ENCODE measurements at places on chromosomes 4 and X. TPM values are rescaled to one million over a fixed set of nuclear protein-coding genes. Genes with fewer than 3 reads are reported as not detected.
A peak's percentile ranks its signal among the peaks of the same experiment; 100 is the strongest.

The HPGDS gene
- total RNA-seq: not detected

The S100P gene
- total RNA-seq: 15.7 TPM

GRCh38 chrX:39873117-39873516 lies 224.6 kb downstream of the BCOR start:
- DNase-seq: no peak

- no peak for DNase-seq
Observed at GRCh38 chr4:19455850-19456602, 795.7 kb upstream of the SLIT2 start.

- DNase-seq: no peak
Observed at GRCh38 chr4:140082391-140082755, 71.6 kb downstream of the MAML3 start.

The EVC gene
- 0.85 TPM for total RNA-seq

The ETDB gene
- not detected for total RNA-seq

DNA sequence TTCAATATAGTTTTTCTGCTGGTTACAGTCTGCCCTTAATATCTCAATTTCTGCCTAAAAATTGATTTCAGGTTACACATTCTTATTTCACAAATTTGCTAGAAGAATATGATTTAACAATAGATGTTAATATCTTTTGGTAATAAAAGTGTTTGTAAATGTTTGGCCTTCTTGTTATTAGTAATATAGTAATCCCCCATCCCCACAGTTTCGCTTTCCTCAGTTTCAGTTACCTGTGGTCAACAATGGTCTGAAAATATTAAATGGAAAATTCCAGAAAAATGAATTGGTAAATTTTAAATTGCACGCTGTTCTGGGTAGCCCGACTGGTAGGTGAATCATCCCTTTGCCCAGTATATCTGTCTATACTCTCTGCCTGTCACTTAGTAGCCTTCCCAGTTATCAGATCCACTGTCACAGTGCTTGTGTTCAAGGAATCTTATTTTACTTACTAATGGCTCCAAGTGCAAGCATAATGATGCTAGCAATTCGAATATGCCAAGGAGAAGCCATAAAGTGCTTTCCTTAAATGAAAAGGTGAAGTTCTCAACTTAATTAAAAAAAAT lies 3.5 kb upstream of the BMP2K start:
- no peak for DNase-seq

DNA sequence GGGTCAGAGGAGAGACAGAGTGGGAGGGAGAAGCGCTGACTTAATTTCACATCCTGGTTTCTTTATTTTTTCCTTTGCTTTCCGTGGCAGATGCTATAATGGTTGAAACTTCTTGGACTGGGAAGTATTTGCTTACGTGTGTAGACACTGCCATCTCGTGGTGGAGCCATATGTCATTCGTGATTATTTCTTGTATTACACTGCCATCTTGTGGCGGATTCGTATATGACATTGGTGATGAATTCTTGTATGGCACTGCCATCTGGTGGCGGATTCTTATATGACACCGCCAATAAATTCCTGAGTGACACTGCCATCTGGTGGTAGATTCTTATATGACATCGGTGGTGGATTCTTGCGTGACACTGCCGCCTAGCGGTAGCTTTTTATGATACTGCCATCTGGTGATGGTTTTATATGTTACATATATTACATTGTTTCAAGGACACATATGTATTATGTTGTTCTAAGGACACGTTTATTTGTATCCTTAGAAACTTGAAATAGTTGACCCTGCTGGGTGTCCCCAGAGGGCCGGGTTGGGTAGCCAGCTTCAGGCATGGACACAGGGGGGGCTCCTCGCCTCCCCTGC lies 37.3 kb upstream of the CLCN4 start:
- DNase-seq: peak; percentile 59

The CCSER1 gene
- total RNA-seq: 4.0 TPM

DNA sequence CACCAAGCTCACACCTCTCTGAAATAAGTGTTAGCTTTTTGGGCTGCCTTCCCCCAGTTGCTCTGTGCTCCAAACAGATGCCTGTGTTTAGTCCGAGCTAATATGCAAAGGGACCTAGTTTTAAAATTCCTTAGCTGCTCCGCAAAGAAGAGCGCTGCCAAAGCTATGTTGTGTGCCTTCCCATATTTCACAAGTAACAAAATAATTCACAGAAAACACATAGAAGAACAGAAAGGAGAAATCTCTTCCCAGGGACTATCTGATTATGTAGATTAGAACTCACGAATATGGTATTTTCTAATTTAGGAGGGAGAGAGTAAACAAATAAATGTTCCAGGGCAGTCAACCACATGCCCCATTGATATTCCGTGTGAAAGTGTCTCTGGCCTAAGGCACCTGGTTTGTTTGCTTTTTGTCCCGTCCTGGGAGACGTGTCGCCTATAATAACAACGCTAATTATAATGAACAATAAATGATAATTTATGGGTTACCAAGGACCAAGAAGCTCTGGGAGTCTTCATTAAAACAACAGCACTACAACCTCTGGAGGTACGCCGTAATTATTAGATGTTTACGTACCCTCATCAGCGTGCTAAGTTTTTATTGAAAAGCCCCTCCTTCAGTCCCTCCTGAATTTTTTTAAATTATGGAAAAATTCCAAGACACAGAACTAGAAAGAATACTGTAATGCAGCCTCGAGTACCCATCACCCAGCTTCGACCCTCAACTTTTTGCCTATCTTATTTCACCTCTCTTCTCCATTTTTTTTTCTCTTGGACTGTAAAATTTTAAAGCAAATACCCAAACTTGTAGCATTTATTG lies 1.2 kb upstream of the CCNG2 start:
- DNase-seq: no peak

The PNMA5 gene
- not detected for total RNA-seq

DNA sequence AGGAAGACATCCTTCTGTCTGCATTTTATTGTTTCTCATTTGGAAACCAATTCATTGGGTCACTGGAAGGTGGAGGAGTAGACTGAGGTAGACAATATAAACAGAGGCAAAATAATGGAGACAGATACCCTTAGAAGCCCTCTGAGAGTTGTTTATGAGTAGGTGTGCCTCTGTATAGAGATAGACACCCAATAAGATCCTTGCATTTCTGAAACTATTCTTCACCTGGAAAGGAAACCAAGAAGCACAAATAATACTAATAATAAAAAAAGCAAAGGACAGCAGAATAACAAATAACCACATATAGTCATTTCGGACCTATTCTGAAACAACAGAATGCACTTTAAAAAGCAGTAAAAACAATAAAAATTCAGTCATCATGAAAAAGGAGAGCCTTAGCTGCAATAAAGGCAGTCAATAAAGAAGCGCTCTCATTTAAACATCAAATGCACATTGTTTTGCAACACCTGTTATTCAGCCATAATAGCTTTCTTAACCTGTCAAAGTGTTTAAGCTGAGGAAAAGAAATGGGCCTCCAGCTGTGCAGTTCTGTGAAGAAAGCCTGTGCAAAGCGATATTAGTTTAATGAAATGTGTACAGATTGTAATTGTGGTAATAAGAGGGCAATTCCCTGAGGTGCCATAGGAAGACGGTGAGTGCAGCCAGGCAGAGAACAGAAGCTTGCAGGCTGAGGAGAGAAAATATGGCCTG lies 904.2 kb downstream of the STPG2 start:
- no peak for DNase-seq

DNA sequence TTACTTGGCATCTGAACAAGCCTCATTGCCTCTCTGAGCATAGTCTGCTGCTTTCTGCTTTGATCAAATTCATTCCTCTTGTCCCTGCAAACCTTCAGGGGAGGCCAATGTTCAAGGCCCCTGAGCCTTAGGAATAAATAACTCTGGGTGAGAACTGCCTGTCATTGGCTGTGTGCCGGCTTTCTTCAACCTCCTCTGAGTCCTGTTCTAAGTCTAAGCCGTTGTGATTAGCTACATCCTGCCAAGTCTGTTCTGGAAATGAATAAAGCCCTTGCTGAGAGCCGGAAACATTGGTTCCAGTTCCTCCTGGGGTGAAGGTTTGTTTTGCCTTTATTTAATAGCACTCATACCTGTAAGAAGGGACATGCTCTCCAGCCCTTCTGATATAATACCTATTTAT lies 13.8 kb downstream of the RNF4 start:
- no peak for DNase-seq

The FAT4 gene
- 0.42 TPM for total RNA-seq

DNA sequence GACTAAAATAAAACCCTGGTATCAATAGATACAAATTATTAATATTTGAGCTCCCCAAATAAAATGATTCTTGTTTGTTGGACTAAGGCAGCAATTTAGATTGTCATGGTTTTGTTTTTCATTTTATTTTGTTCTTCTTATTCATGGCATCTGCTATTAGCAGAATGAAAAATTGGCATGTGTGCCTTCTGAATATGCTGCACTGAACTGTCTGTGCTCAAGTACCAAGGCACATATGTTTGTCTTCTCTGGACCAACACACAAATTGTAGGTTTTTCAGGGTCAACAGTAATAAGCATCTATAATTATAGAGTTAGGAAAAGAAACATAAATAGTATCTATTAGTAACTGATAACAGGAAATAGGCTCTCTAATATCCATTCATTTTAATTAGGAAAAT lies 121.1 kb downstream of the BANK1 start:
- DNase-seq: no peak

The ARHGAP6 gene
- total RNA-seq: not detected

The KIT gene
- 1.2 TPM for total RNA-seq

DNA sequence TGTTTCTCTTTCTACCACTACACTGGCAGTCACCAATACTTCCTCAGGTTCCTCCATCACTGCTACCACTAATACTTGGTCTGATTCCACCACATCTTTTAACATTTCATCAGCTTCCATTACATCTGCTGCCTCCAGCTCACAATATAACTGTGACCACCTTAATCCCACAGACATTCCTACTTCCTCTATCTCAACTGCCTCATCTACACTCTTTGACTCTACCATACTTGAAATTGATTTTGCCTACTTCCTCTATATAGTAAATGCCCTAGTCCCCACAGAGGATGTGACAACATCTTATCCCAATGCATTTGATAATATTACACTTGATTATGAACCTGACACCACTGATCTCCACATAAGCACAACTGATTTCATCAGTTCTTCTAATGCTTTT lies 29.0 kb downstream of the OPRPN start:
- no peak for DNase-seq

DNA sequence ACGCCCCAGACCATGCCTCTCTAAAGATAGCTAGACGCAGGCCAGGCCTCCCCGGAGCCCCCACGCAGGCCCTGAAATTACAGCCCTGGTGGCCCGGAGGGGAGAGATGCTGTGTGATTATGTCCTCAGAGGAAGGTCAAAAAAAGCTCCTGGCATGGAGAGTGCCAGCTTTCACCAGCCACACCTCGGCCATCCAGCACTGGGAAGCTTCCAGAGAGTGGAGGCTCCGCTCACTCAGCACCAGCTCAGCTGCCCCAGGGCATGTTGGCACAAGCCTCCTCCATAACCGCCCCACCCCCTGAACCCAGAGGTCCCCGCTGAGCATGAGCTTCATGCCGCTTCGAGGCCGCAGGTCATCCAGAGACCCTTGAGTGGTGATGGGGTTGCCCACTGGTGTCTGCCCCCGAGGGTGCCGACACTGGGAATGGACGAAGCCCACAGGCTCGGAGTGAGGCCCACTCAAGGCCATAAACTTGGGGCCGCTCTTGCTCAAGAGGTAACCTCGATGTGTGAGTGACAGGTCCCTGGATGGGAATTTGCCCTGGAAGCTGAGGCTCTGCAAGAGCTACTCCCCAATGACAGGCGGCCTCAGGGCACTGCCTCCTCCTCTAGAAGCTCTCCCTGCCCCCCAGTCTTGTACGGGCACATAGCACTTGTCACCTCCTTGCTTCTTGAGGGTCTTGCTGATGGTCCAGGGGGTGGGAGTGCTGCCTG lies 4.4 kb upstream of the BGN start:
- no peak for DNase-seq

- DNase-seq: no peak
Observed at GRCh38 chr4:27057053-27057452, 196.4 kb downstream of the STIM2 start.

The ZCCHC18 gene
- 2.2 TPM for total RNA-seq

DNA sequence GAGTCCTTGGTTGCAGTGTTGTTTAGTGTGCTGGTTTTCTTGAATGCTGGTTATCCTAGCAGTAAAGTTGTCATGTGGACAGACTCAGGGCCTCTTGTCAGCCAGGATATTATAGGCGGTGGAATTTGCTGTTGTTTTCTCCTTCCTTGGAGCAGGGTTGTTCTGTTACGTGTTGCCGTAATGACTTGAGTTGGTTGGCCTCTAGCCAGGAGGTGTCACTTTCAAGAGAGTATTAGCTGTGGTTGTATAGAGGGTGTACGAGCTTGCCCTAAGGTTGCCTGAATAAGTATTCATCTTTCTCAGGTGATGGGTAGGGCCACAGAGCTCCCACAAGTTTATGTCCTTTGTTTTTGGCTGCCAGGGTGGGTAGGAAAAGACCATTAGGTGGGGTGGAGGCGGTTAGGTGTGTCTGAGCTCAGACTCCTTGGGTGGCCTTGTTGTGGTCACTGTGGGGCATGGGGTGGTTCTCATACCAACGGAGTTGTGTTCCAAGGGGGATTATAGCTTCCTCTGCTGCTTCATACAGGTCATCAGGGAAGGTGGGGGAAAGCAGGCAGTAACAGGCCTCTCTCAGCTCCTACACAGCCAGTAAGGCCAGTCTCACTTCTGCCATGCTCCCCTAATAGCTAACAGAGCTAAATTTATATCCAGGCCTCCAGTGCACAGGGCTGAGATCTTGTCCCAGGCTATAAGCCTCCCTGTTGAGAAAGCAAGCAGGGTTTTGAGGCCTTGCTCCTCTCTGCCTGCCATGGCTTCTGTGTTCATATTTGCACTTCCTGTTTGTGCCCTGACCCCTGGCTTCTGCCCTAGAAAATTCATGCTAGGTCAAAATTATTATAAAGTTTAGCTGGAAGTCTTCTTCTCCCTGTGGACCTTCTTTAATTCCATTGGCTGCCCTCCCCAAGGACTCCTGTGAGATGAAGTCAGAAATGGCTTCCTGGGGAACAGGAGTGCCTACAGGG lies 594.7 kb downstream of the RAPGEF2 start:
- no peak for DNase-seq

DNA sequence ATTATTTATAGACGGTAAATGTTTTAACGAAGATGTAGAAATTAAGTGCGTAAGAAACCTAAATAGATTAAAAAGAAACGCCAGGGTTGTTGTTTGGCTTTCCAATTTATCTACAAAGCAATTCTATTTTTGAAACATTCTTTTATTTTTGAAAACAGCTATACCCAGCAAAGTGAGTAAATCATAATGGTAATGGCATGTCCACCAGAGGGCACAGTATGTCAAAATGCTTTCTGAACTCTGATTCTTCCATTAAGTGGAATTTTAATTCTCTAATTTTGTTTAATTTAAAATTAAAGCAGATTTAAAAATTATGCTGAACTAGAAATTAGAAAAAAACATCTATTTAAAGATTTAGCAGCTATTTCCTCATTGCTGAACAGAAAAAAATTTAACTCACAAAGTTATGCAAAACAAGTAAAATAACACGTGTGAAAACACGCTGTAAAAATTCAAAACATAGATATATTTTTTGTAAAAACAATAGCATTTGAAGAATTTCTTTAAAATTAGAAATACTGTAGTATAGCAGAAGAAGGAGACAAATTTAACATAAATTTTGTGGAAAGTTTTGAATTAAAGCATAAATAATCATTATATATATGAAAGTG lies 26.5 kb downstream of the RASSF6 start:
- no peak for DNase-seq

The CTAG1B gene
- not detected for total RNA-seq

The PTPN13 gene
- total RNA-seq: 0.05 TPM

GRCh38 chr4:72338060-72338459 lies 231.0 kb downstream of the ADAMTS3 start:
- no peak for DNase-seq
